ENCODE measurements at places on chromosomes 6 and 20.

DNA sequence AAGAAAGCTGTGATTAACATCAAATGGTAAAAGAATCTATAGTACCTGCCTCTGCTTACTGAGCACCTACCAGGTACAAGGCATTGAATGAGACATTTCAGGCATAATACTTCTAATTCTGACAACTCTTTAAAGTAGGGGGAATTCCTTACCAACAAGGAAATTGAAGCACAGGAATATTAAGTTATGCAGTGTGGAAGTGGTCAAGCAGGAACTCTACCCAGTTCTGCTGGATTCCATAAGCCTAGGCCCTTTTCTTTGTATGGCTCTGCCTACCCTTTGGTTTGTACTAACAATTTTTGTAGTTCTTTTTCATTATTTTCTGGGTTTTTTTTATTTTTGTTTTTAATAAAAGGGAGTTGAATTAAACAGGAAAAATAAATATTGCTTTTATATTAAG is 114.5 kb downstream of the MAP3K5 start:
- no peak for DNase-seq

- no peak for DNase-seq
Measured at GRCh38 chr6:165799391-165800153, 136.5 kb upstream of the PDE10A start.

DNA sequence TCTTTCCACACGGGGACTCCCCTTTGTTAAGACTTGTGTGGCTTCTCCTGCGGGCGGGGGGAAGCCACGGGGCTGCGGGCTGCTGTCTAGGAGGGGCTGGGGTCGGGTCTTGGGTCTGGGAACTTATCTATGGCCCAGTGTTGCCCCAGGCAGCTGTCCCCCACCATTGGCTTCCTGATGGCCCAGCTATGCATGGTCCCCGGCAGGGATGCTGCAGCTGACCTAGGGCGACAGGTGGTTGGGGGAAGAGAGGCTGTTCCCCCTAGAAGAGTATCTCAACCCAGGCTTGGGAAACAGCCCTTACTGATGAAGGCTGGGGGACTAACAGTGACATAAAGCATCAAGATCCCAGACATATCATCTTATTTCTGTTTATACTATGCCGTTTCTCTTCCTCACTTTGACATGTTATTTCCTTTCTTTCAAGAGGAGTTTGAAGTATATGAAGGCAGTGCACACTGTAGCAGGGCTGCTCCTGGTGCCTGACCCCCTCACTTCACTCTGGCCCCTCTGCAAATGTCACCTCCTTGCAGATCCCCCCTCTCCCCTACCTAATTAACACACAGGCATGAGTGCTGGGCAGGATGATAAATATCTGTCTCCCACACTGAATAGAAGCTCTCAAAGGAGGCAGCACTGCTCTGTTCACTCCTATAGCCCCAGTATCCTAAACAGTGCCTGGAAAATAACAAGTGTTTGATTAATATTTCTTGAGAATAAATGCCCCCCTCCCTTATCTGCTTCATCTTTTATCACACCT is 87.0 kb downstream of the HIVEP2 start:
- DNase-seq = no peak

DNA sequence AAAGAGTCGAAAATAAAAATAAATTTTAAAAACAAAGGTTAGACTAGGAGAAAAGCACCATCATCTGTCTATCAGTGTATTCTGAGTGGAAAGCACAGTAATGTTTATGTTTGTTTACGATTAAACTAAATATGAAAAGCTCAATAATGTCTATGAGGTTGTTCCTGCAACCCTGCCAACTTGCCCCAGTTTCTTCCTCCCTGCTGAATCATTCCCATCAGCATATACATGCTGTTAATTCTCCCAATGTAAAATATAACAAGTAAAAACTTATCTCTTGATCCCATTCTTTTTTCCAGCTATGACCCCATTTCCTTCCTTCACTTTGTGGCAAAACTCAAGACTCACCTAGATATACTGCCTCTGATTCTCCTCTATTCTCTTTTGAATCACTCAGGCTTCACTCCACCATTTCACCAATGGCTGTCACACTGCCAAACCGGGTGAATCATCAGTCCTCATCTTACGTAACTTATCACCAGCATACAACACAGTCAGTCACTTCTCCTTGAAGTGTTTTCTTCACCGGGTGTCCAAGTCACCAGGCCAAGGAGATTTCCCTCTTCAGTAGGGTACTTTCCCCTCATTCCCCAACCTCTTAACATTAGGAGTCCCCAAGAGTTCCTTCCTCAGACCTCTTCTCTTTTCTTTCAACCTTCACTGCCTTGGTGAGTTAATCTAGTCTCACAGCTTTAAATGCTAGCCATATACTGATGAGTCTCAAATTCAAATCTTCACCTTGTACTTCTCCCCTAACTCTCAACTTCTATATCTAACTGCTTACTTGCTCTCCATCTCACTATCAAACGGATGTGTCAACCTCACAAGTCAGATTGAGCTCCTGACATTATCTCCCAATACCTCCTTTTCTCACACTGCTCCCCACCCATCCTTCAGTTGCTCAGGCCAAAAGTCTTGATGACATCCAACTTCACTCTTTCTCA is 6.2 kb downstream of the TMEM242 start:
- DNase-seq = peak; percentile 39

DNA sequence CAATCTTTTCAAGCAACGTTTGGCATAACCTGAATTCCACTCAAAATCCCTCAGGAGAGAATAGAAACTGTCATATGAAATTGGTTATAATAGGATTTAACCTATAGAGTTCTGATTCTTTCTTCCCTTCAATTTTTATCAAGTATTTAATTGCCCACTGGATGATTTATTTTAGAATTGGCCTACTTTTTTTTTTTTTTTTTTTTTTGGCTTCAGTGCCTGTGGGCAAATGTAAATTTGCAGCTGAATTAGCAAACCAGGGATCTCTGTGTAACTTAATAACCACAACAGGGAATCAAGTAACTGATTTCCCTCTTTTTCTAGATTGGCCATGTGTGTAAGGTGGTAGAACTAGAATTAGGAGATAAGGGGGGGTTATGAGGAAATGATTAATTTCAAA is 157.0 kb downstream of the SOX4 start:
- no peak for DNase-seq

GRCh38 chr20:57884956-57885355 is 175.1 kb upstream of the PMEPA1 start:
- no peak for DNase-seq

GRCh38 chr20:53608071-53608455 is 14.4 kb upstream of the ZNF217 start:
- DNase-seq = no peak

DNA sequence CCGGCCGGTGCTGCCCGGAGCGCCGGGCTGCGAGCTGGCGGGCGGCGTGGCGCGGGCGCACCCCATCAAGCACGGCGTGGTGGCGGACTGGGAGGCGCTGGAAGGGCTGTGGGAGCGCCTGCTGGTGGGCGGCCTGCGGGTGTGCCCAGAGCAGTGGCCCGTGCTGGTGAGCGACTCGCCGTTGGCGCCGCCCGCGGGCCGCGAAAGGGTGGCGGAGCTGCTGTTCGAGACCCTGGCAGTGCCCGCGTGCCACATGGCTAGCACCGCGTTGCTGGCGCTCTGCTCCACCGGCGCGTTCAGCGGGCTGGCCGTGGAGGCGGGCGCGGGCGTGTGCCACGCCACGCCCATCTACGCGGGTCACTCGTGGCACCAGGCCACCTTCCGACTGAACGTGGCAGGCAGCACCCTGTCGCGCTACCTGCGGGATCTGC is 517 bp downstream of the ACTL10 start:
- no peak for DNase-seq

- DNase-seq = peak; percentile 56
Measured at GRCh38 chr6:52551483-52552277, 25.2 kb downstream of the TRAM2 start.

GRCh38 chr6:148883270-148883669 is 136.4 kb downstream of the UST start:
- no peak for DNase-seq

DNA sequence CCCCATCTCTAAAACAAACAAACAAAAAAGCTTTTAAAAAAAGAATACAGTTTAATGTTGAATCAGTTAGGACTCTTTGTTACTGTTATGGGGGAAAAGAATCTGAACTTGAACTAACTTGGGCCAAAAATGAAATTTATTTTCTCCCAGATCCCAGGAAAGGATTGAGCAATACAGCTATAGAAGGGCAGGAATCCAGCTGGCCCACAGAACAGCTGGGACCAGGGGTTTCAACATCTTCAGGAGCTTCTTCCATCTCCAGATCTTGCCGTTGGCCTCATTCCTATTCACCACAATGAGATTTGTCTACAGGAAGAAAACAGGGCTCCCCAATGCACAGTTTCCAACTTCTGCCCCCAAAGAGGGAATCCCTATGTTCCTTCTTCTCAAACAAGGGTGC is 43.2 kb upstream of the AKAP12 start:
- no peak for DNase-seq

GRCh38 chr6:11878735-11879134 is 100.1 kb upstream of the ADTRP start:
- no peak for DNase-seq

DNA sequence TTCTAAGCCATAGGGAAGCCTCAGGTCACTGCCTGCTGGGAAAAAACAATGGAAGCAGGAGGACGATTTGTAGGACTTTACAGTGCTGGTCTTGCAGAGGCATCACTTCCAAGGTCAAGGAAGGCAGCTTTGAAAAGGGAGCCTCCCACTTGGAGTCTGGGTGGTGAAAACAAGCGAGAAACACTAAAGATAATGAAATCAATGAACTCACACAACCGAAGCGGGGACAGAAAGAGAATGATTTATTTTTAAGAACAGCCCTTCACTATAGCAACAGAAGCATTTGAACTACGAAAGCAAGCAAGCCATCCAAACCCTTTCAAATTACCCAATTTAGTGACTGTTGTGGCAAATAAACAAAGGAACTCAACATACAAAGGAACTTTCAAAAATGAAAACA is 227.5 kb downstream of the THBS2 start:
- no peak for DNase-seq

DNA sequence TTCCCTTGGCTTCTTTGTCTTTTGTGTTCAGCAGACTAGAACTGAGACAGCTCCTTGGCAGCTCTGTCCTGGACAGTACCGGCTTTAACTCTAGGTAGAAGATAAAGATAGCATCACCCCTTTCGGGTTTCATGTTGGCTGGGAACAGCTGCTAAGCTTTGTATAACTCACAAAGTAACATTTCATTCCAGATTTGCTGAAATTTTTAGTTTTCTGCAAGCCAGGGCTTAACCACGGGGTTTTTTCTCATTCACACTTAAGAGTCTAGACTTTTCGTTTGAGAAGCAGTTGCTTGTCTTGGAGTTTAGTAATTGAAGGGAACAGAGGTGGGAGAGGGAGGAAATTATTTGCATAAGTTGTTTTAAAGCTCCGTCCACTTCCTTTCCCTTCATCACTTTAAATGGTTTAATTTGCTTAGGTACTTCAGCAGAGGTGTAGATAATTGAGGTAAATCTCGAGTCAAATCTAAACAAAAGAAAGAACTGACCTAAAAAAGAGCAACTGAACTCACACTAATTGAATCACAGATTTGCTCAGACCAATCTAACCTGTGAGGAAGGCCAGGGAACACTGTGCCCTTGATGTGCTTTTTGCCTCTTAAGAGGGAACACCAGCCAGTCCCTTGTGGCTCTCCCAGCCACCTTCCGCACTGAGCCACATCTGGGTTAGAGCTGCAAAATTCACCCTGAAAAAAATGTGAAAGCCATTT is 48.3 kb downstream of the RREB1 start:
- DNase-seq = no peak

DNA sequence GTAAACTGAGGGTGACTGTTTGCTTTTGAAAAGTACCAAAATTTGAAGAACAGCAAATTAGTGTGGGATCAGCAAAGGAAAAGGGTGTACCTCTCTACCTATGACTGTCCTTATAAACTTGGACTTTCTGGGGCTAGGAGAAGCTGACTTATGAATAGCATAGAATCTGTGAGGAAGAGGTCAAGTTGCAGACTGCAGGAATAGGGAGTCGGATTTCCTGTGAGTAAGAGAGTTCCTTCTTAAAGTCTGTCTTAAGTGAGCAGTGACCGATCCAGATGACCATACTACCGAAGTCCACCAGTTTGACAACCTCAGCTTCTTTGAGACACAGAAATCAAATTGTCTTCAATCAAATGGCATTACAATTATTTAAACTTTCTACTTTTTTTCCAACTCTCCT is 708.7 kb downstream of the UTRN start:
- no peak for DNase-seq

DNA sequence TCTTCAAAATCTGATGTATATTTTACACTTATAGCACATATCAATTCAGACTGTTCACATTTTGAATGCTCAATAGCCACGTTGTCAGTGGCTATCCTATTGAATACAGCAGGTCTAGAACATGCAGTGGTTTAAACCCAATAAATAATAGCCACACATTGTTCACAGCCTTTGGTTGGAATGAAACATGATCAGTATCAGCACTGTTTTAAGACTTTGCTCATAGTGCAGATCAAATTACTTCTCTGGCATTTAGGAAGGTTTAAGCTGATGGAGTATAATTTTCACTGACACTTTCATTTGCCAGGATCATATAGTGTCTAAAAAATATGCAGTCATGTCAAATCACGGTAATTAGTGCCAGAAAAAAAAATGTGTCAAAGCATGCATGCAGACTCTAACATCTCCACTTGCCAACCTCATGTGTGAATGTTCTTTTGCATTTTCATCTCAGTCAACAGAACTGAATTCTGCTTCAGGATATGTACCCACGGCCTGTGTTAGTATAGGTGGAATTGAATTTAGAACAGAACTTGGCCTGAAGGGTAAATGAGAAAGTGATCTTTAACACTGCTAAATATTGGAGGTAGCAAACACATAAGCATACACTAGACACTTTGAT is 184.1 kb downstream of the SLC24A3 start:
- no peak for DNase-seq

GRCh38 chr20:45174434-45175364 is at the start of gene PI3:
TSS of gene PI3 (plus strand) at chr20:45174902. CDS start at chr20:45174923, 21 bp downstream.
- DNase-seq = no peak

DNA sequence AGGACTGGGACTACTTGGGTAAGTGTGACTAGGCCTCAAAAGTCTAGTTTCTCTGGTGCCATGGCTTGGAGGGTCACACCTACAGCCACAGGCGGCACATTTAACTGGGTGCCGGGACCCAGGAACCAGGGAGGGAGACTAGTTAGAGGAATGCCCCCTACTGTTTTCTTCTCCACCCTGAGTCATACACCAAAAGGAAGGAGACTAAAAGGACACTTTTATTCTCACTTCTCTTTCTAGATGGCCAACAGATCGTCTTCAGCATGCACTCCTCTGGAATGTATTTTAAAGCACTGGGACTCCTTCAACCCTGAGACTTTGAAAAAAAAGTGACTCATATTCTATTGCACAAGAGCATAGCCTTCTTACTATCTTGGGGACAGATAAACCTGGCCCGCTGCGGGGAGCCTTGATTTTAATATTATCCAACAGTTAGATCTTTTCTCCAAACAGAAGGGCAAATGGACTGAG is 33.4 kb downstream of the PLN start:
- no peak for DNase-seq

- no peak for DNase-seq
Measured at GRCh38 chr6:2872423-2873358, 30.4 kb downstream of the SERPINB9 start.

GRCh38 chr20:47370850-47371782 is 14.6 kb upstream of the ZMYND8 start:
- no peak for DNase-seq

Data from 8988T (cell line).